T-cell (primary cell): ENCODE measurements at places on chromosomes 16 and 17.

DNA sequence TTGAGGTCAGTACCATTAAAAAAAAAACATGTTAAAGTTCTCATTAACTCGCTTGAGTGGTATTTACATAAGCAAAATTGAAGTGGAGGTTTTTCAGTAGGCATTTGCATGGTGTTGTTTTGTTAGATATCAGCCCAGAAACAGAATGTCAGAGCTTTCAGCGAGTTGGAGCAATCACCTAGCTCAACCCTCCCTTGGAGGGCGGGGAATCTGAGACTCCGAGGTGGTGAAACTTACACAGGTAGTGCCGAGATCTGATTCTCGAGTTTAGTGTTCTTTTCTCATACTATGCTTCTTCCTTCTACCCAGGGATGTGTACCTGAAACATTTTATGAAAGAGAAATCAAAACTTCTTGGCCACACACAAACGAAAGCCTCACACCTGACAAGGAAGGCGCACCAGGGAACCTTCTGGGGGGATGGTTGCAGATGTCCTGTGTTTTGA is 6.6 kb downstream of the SEC14L1 start:
- H3K27me3 ChIP-seq: no peaks in the 10 kb centered on the region
- H3K27ac ChIP-seq: no peak overlapping the region
- DNase-seq: no peak
- H3K4me1 ChIP-seq: peaks cover 3% of the 10 kb centered on the region

- H3K27ac ChIP-seq: peak overlapping the region; percentile 89
- DNase-seq: no peak
- no peaks in the 10 kb centered on the region for H3K27me3 ChIP-seq
- peaks cover 4% of the 10 kb centered on the region for H3K36me3 ChIP-seq
These were observed 28.4 kb downstream of the CASKIN2 start for GRCh38 chr17:75486951-75487350.

DNA sequence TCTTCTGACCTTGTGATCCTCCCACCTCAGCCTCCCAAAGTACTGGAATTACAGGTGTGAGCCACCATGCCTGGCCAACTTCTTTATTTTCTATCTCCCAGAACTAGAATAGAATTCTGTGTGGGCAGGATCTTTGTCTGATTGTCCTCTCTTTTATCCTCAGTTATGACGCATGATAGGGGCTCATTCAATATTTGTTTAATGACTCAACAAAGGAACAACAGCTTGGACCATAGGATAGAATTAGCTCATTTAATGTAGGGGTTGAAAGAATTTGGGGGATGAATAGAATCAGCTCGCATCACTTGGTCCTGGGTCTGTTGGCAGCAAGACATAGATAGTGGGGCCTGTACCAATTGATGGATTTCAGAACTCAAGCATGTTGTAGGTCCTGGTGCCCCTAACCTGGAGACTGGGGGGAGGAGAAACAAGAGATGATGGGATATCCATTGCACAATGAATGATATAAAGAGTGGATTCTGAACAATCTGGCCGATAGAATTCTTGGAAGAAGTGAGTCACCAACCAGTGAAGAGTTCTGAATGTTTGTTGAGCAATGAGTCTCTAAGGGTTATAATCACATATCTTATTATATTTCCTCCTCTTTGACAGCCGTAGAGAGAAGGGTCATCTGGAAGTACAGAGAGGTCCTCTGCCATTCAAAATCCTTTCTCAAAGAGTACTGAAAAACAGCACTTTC is 250.2 kb downstream of the HS3ST4 start:
- H3K4me3 ChIP-seq: no peak overlapping the region
- H3K36me3 ChIP-seq: no peaks in the 10 kb centered on the region
- H3K27ac ChIP-seq: no peak overlapping the region
- DNase-seq: no peak

DNA sequence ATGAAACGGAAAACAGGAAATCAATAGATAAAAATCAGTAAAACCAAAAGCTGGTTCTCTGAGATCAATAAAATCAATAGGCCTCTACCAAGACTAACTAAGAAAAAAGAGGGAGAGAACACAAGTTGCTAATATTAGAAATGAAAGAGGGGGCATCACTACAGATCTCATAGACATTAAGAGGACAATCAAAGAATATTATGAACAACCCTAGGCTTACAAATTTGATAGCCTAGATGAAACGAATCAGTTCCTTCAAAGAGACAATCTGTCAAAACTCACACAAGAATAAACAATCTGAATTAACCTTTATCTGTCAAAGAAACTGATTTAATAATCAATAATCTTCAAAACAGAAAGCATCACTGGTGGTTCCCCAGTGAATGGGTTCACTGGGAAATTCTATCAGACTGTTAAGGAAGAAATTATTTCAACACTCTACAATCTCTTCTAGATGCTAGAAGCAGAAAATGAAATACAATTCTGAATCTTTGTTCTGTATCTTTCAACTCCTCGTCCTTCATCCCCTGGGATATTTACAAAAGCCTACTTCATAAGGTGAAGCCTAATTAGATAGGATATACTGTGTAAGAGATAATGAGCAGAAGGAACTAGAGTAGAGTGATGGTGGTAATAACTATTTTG is 4.4 kb downstream of the ABCA9 start:
- H3K27me3 ChIP-seq: no peaks in the 10 kb centered on the region
- no peaks in the 10 kb centered on the region for H3K4me1 ChIP-seq
- H3K36me3 ChIP-seq: no peaks in the 10 kb centered on the region
- DNase-seq: no peak

DNA sequence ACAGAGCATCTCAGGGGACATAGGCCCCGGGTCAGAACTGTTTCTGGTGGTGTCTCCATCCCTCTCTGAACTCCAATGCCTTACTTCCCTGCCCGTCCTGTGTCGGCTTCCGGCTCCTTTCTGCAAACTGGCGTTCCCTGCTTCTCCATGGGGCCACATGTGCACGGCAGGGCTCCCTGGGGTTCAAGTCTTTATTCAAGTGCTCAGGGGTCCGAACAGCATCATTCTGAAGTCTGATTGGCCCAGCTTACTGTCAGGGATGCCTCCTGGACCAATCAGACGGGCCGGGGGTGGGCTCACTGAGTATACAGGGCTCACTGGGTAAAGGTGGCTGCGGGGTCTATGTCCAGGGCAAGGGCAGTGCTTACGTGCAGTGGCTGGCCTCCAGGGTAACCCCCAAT is 17.1 kb downstream of the C16orf82 start:
- no peaks in the 10 kb centered on the region for H3K4me1 ChIP-seq
- H3K4me3 ChIP-seq: no peak overlapping the region
- H3K27ac ChIP-seq: no peak overlapping the region
- no peaks in the 10 kb centered on the region for H3K36me3 ChIP-seq

- H3K36me3 ChIP-seq: peaks cover 23% of the 10 kb centered on the region
- no peak overlapping the region for H3K27ac ChIP-seq
- peaks cover 4% of the 10 kb centered on the region for H3K4me1 ChIP-seq
- H3K27me3 ChIP-seq: no peaks in the 10 kb centered on the region
These were observed 1.1 kb downstream of the SLC25A39 start for GRCh38 chr17:44323359-44324091.

DNA sequence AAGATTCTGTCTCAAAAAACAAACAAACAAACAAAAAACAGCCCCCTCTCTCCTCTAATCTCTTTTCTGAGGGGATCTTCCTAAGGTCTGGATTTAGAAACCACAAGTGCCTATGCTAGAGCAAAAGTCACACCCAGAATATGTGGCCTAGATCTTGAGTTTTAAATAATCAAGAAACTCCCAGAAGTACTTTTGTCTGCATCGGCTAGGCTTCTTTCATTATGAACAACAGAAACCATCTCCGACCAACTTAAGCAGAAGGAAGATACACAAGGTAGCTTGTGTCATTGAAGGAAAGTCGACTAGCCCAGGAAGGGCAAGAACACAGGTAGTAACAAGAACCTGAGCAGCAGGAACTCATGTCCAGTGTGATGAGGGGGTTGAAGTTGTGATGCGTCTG is 73.9 kb upstream of the KIFC3 start:
- peaks cover 32% of the 10 kb centered on the region for H3K27me3 ChIP-seq
- H3K27ac ChIP-seq: no peak overlapping the region
- no peaks in the 10 kb centered on the region for H3K36me3 ChIP-seq

DNA sequence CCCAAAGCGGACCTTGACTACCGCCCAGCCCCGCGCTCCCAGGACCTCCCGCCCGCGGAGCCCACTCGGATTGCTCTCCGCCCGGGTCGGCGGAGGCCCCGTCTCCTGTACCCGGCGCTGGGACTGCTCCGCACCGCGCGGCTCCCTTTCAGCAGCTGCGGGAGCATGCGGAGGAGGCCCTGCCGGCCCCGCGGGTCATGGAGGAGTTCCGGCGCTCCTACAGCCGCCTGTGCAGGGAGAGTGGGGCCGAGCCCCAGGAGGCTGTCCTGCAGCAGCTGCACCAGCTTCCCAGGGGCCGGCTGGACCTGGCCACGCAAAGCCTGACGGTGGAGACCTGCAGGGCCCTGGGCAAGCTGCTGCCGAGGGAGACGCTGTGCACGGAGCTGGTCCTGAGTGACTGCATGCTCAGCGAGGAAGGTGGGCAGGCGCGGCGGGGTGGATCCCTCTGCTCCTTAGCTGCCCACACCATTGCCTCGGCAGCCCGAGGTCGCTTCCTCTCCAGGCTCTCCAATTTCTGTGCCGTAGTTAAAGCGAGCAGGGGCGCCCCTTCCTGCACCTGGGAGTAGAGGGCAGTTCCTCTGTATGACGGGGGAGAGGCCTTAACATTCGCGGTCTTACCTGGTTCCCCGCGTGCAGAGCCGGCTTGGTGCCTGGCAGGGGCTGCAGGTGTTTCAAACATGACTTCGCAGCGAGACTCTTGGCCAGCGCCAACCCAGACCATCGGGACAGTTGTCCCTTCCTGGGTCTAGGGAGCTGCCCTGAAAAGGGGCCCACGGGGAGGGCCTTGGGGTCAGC is 539 bp downstream of the LRRC45 start:
- no peak for DNase-seq
- H3K36me3 ChIP-seq: no peaks in the 10 kb centered on the region
- H3K4me3 ChIP-seq: peak overlapping the region; percentile 74
- H3K27me3 ChIP-seq: no peaks in the 10 kb centered on the region
- no peak overlapping the region for H3K27ac ChIP-seq
- H3K4me1 ChIP-seq: peaks cover 42% of the 10 kb centered on the region

GRCh38 chr17:12900474-12900873 is 111.2 kb downstream of the ARHGAP44 start:
- no peak overlapping the region for H3K27ac ChIP-seq
- H3K4me1 ChIP-seq: no peaks in the 10 kb centered on the region
- H3K4me3 ChIP-seq: no peak overlapping the region
- H3K27me3 ChIP-seq: no peaks in the 10 kb centered on the region
- no peaks in the 10 kb centered on the region for H3K36me3 ChIP-seq

- H3K27me3 ChIP-seq: peaks cover 17% of the 10 kb centered on the region
- H3K4me1 ChIP-seq: no peaks in the 10 kb centered on the region
- H3K36me3 ChIP-seq: no peaks in the 10 kb centered on the region
- no peak overlapping the region for H3K27ac ChIP-seq
- no peak overlapping the region for H3K4me3 ChIP-seq
These were observed 77.7 kb downstream of the MRM3 start for GRCh38 chr17:859824-860195.

GRCh38 chr17:14198013-14198412 is 38.6 kb downstream of the CDRT15 start:
- no peak overlapping the region for H3K4me3 ChIP-seq
- H3K36me3 ChIP-seq: no peaks in the 10 kb centered on the region
- H3K27me3 ChIP-seq: no peaks in the 10 kb centered on the region

DNA sequence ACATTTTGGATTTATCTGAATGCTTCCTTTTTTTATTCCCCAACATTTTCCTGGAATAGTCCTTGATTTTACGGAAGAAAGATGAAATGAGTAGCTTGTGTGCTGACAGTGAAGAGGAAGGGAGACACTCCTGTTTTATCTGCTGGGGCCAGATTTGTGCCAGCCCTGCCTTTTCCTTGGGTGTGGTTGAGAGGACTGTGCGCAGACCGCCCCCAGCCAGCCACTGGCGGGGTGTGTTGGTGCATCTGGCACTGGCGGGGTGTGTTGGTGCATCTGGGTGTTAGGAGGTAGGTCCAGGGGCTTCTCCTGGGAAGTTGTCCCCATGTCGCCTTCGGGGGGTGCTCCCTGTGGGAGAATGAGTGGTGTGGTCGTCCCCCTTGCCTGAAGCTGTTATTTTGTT is 39.5 kb downstream of the RAP1GAP2 start:
- no peak overlapping the region for H3K4me3 ChIP-seq
- peaks cover 18% of the 10 kb centered on the region for H3K4me1 ChIP-seq
- no peaks in the 10 kb centered on the region for H3K27me3 ChIP-seq
- no peak overlapping the region for H3K27ac ChIP-seq
- H3K36me3 ChIP-seq: no peaks in the 10 kb centered on the region

DNA sequence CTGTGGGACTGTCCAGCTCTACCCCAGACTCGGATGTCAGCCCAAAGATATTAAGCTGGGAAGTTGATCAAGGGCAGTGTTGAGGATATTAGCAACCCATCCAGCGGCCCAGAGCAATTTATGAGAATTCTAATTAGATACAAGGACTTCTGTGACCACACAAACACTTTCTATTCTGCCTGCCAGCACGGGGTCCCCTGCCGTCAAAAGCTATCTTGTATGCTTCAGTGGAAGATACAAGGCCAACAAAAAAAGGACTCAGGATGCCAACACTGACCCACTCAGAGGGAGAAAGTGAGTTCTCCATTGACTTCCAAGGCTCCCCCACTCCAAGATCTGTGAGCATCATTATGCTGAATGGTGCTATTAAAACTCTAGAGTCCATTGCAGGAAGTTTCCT is 390.7 kb downstream of the GRIN2A start:
- no peaks in the 10 kb centered on the region for H3K4me1 ChIP-seq
- no peak overlapping the region for H3K27ac ChIP-seq
- no peak overlapping the region for H3K4me3 ChIP-seq
- no peaks in the 10 kb centered on the region for H3K36me3 ChIP-seq

- H3K4me1 ChIP-seq: peaks cover 16% of the 10 kb centered on the region
- H3K36me3 ChIP-seq: no peaks in the 10 kb centered on the region
- H3K27me3 ChIP-seq: no peaks in the 10 kb centered on the region
- H3K4me3 ChIP-seq: no peak overlapping the region
- H3K27ac ChIP-seq: no peak overlapping the region
These were observed 13.1 kb downstream of the HOXB4 start for GRCh38 chr17:48565022-48565554.

- H3K4me3 ChIP-seq: no peak overlapping the region
- no peak for DNase-seq
- H3K27me3 ChIP-seq: no peaks in the 10 kb centered on the region
- H3K4me1 ChIP-seq: no peaks in the 10 kb centered on the region
- no peak overlapping the region for H3K27ac ChIP-seq
- H3K36me3 ChIP-seq: no peaks in the 10 kb centered on the region
These were observed 65.8 kb upstream of the RASL10B start for GRCh38 chr17:35665662-35666061.

DNA sequence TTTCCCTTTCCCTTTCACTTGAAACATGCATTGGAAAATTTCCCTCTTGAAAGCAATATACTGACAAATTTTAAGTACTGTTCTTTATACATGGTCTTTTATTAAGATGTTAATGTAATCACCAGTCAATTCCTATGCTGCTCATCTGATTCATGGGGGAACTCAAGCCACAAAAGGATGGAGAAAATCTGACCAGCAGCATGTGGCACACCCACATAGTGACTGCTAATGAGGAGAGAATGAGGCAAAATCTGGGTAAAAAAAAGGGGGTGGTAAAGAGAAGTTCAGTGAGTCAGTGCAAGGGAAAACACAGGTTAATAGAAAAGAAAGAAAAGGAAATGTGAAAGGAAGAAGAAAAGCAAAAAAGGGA is 11.3 kb downstream of the RFFL start:
- no peak for DNase-seq
- H3K36me3 ChIP-seq: no peaks in the 10 kb centered on the region
- H3K4me3 ChIP-seq: no peak overlapping the region

GRCh38 chr17:38616361-38616760 is 10.6 kb upstream of the SRCIN1 start:
- no peak overlapping the region for H3K4me3 ChIP-seq
- no peaks in the 10 kb centered on the region for H3K36me3 ChIP-seq
- H3K27me3 ChIP-seq: peaks cover 54% of the 10 kb centered on the region
